Stimulated activated CD4-positive, alpha-beta T cell treated with anti-CD3 and anti-CD28 coated beads, Interleukin-1b, Interleukin-23, amount 100 ng/mL, for 1 hour (primary cell): ENCODE measurements at places on chromosomes 1 and 21.

DNA sequence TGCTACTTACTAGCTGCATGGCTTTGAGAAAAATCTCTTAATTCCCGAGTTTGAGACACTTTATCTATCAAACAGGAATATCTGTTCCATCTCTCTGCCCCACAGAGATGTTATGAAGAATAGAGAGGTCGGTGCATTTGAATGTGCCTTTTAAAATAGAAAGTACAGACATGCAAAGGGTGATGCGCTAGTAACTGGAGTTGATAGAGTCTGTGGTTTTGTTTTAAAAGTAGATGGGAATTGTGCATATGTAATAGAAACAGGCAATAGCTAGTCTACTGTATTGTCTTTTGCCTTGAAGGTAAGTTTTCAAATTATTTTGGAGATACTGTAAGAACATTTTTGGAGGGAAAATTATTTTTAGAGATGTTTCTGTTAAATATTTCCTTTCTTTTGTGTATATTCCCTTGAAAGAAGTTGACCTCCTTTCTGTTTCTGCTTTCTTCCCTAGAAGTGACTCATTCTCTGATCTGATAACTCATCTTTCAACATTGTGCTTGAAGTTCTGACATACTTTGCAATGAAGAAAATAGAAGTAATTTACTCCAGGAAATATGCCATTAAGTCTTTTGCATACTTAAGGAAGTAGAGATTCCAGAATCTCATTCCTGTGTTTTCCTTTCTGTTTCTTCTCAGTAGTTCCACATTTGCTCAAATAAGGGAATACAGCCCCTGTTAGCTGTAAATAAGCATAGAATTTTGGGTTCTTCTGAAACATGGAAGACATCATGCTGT, 151.6 kb downstream of the SDCCAG8 start:
- DNase-seq: no peak

- no peak for DNase-seq
Measured at GRCh38 chr1:244653439-244654107, 647 bp downstream of the DESI2 start.

- DNase-seq: no peak
Measured at GRCh38 chr1:59266927-59267293, 30.0 kb upstream of the FGGY start.

DNA sequence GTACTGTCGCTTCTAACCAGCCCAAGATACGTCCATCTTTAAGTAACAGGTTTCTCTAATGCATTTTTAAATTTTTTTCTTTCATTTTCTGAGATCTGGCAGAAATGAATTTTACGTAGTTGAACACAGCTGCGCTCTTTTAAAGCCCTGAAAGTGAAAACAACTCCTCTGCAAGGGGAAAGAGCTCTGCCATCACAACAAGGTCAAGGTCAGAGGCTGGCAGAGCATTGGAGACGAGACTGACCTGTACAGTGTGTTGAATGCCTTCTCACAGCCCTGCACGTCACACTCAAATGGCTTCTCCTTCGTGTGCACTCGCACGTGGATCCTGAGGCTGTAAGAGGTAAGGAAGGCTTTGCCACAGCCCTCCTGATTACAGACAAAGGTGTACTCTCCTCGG, 19.7 kb downstream of the MTF1 start:
- no peak for DNase-seq

DNA sequence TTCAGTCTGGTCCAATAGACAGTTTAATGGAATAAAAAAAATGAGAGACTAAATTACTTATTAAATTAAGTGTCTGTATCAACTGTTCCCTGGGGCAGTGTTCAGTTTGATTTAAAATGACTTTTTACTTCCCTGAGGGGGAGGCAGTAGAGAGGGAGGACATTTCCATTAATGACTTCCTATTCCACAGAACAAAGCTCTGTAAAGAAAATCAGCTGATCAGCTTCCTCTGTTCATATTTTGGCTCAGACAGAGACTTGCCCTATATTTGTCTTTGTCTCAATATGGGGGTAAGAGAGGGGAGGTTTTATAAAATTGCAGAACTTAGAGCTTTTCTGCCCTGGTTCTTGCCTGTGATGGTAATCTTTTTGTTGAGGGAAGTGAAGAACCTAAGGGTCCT, 8.4 kb downstream of the CFAP126 start:
- DNase-seq: no peak

- DNase-seq: no peak
Measured at GRCh38 chr21:38859852-38860251, 54.1 kb downstream of the ETS2 start.

DNA sequence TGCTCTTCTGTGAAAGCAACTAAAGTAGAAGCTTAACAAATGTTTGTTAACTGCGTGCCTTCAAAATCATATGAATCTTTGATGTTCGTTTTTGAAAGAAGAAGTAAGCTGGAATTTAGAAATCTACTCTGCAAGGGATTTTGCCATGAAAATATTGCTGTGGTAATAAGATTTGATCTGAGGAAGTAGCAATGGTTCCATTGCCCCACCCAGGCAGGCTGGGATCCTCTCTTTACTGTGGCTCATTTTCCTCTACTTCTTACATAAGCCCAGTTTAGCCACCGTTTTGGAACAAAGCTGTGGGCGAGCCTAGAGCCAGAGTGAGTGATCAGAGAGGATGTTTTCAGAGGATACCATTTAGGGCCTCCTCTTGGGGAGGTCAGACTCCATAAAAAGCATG, 20.3 kb upstream of the PTGFRN start:
- no peak for DNase-seq

- no peak for DNase-seq
Measured at GRCh38 chr1:22592051-22592450, 28.8 kb downstream of the EPHA8 start.
